ENCODE measurements at places on chromosomes 16 and 17. TPM values are rescaled to one million over a fixed set of nuclear protein-coding genes. Genes with fewer than 3 reads are reported as not detected.

The ZNF598 gene
- 18.3 TPM for polyA plus RNA-seq

The PLXDC1 gene
- polyA plus RNA-seq: 7.5 TPM

The ITGAX gene
- polyA plus RNA-seq: 0.66 TPM

The CDIPT gene
- 117 TPM for polyA plus RNA-seq

The VWA3A gene
- polyA plus RNA-seq: 2.0 TPM

The HSPB9 gene
- polyA plus RNA-seq: 0.14 TPM

The ANKRD40CL gene
- 0.18 TPM for polyA plus RNA-seq

The AATK gene
- 3.8 TPM for polyA plus RNA-seq

The IL34 gene
- 1.7 TPM for polyA plus RNA-seq

The CEP295NL gene
- not detected for polyA plus RNA-seq

The KRTAP2-3 gene
- not detected for polyA plus RNA-seq

The TBC1D3K gene
- polyA plus RNA-seq: 3.8 TPM

The KRTAP2-2 gene
- polyA plus RNA-seq: not detected

The CCL4 gene
- polyA plus RNA-seq: 0.98 TPM

The POLR2A gene
- 158 TPM for polyA plus RNA-seq

- peak; percentile 5 for DNase-seq
Measured at GRCh38 chr17:40648384-40648968, 858 bp upstream of the SMARCE1 start.

- no peak for DNase-seq
Measured at GRCh38 chr16:57349212-57350031, 9.2 kb upstream of the CCL22 start.

DNA sequence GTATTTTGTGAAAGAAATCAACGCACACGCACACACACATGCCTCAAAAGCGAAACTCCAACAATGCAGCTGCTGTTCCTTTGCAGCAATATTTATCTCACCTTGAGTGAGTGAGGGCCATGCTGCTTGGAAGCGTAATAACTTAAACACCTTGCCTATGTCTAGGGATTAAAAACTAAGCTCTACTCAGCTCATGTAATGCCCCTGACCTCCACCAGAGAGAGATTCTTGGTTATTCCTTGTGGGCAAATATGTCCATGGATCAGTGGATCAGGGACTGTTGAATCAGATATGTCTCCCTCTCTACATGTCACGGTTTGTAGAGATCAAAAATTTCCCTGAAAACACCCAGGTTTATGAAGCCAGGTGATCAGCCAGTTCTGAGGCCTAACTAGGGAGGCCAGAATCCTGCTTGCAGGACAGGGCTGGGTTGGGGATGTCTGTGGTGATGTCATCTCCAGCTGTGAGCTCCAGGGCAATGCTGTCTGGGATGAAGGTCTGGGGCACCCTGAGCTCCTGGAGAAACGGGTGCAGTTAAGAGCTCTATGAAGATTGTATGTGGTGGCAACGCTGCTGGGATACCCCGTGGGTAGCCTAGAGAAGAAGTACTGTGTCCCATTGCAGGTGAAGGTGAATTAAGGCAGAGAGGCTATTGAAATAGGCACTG, 149.4 kb downstream of the KCNJ12 start:
- no peak for DNase-seq

DNA sequence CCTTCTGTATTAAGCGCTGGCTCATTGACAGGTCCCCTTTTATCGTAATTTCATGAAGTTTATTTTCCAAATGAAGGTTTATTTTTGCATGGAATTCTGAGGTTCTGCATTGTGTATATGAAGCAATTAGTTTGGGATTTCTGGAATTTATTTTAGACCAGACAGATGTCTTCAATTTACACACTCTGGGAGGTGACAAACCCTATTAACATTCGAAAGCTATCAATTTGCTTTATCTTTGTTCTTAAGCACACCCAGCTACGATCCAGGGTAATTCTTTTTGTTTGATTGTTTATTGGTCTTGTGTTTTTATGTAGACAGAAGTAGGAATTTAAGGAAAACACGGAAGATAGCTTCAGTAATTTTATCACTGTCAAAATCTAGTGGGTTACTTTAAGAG, 264.6 kb downstream of the HS3ST3A1 start:
- no peak for DNase-seq

- no peak for DNase-seq
Measured at GRCh38 chr17:8175795-8176196, 384 bp downstream of the TMEM107 start.

GRCh38 chr17:21374441-21375161, 1.6 kb upstream of the KCNJ12 start:
- no peak for DNase-seq

GRCh38 chr16:88691129-88691813, 5.0 kb upstream of the SNAI3 start:
- no peak for DNase-seq

- no peak for DNase-seq
Measured at GRCh38 chr17:20072692-20072992, 63.5 kb downstream of the SPECC1 start.

- no peak for DNase-seq
Measured at GRCh38 chr17:75995385-75995925, 5.2 kb upstream of the CDK3 start.

DNA sequence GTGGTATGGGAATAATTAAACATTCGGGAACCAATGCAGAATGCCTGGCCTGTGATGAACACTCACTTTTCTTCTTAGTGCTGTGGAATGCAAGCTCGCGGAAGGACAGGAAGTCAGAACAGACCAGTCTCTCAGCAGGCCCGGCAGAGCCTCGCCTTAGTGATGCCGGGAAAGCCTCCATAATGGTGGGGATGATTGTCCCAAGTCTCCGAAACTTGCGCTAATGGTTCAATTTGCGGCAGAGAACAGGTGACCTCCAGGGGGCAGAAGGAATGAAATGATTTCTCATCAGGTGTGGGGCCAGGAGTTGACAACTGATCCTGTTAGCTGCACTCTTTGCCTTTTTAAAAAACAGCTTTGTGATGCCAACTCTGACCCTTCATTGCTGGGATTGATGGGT, 170.6 kb downstream of the GSG1L start:
- no peak for DNase-seq

GRCh38 chr17:2388020-2388682, 12.7 kb downstream of the MNT start:
- DNase-seq: no peak

GRCh38 chr17:76922084-76922483, 53.9 kb downstream of the MGAT5B start:
- DNase-seq: no peak

DNA sequence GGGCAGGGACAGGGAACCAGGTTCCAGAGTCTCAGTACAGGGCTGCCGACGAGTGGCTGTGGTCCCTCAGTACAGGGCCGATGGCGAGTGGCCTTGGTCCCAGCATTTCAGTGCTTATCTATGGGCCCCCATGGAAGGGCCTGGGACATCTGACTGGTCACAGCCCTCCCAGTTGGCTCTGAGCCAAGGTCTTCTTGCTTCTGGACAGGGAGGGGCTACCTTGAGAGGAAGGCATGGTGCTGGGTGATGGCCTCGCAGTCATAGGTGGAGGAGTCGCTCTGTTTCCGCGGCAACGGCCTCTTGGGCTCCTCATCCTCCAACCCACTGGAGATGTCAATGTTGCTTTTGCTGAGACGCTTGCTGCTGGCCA, 32.5 kb downstream of the PIMREG start:
- no peak for DNase-seq

- no peak for DNase-seq
Measured at GRCh38 chr17:17820463-17821158, 16.2 kb downstream of the SREBF1 start.

DNA sequence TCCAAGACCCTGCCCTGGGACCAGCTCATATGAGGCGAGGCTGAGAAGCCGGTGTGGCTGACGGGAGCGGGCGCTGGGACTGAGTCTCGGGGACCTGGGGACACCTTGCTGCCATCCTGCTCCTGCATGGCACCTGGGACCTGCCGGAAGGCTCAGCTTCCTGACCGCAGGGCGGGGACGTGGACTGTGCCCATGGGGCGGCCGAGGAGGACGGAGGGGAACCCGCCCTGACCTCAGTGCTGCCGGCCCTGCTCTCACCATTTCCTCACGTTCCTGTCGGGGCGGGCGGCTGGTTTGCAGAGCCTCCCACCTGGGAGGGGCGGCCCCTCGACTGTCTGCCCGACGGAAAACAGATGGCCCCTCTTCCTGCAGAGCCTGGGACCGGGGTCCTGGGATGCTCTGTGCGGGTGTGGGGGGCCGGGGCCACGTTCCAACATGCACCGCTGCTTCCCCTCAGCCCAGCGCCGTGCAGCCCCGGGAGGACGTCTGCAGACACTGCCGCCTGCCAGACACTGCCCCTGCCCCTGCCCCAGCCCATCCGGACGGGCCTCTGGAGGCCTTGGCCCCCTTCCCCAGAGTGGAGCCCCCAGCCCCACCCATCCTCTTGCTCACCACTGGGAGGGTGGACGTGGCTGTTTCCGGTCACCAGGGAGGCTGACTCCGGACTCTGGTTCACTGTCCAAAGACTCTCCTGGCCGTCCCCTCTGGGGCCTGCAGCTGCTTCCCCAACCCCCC, 43.9 kb upstream of the SSTR5 start:
- no peak for DNase-seq

GRCh38 chr16:22886927-22887326, 73.0 kb downstream of the HS3ST2 start:
- DNase-seq: no peak

GRCh38 chr16:53726625-53727024, 22.7 kb downstream of the FTO start:
- no peak for DNase-seq

- no peak for DNase-seq
Measured at GRCh38 chr17:59786213-59786535, 78.7 kb downstream of the VMP1 start.

DNA sequence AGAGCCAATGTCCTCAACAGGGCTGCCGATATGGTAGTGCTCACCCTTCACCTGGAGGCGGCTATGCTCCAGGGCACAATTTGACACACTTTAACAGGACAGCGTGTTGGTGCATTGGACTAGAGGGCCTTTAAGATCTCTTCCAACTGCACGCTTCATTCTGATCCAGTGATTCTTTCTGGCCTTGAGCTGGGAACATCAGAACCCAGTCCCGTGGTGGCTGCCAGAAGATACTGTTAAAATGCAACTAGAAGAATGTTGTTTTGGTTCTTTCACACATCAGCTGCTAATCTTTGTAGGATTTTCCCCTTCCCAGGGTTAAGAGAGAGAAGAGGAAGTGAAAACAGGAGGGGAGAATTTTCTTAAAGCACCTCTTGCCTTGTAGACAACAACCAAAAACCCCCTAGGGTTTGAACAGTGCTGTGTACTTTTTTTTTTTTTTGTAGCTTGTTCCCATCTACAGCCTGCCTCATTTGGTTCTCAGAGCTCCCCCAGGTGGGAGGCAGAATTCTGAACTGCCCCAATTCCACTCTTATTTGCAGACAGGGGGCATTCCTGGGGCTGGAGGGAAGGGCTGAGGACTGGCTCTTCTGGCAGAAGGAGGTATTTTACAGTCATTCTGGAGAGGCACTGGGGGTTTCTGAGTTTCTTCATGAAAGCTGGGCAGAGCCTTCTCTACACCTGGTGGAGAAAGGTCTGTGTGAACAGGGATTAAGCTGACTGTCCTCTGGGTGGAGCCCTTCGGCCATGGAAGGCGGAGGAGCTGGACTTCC, 32.4 kb downstream of the SMARCE1 start:
- DNase-seq: peak; percentile 18

DNA sequence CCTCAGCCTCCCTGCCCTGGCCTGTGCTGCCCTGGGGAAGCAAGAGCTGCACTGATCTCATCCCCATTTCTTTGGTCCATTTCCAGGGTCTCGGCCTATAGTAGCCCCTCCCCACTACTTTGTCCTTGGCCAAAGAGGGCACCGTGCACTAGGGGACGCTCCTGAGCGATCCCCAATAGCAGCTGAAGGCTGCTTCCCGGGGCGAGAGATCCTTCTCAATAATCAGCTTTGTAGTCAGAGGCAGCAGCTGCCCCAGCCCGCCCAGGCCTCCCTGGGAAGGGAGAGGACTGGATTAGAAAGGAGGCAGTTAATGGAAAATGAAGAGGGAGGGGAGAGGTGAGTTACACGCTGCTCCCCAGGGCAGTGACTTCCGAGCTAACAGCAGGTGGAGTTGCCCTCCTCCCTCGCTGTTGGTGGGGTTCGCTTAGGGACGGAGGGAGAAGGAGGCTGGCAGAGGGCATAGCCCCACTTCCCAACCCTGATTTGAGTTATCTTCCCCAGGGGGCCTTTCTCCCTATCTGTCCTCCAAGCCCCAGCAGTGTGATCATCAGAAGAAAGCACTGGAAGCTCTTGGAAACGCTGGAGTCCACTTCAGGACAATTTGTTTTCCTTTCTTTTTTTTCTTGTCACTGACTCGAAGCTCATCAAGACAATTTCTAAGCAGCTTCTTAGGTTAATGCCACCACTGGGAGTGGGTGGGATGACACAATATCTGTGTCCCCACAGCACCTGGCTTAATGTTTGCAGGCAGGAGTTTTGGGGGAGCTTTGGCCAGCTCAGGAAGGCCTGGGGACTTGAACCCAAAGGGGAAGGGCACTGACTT, 2.6 kb downstream of the MXRA7 start:
- no peak for DNase-seq

- DNase-seq: no peak
Measured at GRCh38 chr16:15037745-15038144, 18.1 kb downstream of the NTAN1 start.

GRCh38 chr17:63250830-63251229, 195.3 kb downstream of the CYB561 start:
- DNase-seq: no peak

GRCh38 chr16:10037751-10038150, 144.5 kb downstream of the GRIN2A start:
- DNase-seq: no peak

GRCh38 chr16:50611332-50611934, 63.2 kb downstream of the NKD1 start:
- DNase-seq: no peak

DNA sequence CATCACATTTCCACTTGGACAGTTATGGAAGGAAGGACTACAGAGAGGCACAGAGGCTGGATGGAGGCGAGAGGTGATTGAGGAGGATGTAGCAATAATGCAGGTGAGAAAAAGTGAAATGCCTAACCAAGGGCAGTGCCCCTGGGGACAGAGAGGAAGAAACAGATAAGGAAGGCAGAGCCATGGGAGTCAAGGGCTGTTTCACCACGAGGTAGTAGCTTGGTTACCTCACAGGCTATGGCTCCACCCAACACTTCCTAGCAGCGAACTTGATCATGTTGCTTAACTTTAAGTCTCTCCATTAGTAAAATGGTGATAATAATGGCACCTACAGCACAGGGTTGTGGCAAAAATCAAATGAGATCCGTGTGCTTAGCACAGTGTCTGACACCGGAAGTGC, 83.9 kb downstream of the YPEL2 start:
- no peak for DNase-seq
